ENCODE measurements at places on chromosomes 1 and 21. TPM values are rescaled to one million over a fixed set of nuclear protein-coding genes. Genes with fewer than 3 reads are reported as not detected.

DNA sequence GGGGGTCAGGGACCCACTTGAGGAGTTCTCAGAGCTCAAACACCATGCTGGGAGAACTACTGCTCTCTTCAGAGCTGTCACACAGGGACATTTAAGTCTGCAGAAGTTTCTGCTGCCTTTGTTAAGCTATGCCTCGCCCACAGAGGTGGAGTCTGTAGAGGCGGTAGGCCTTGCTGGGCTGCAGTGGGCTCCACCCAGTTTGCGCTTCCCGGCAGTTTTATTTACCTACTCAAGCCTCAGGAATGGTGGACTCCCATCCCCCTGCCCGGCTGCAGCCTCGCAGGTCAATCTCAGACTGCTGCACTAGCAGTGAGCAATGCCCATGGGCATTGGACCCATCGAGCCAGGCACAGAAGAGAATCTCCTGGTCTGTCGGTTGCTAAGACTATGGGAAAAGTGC lies 706.4 kb downstream of the LRRIQ3 start:
- no peak for DNase-seq

- DNase-seq, result peak; percentile 44
These were observed 48.6 kb downstream of the HIVEP3 start for GRCh38 chr1:41870076-41870562.

The PTGER3 gene
- total RNA-seq, result not detected

The FCAMR gene
- total RNA-seq, result not detected

The C1orf198 gene
- 6.9 TPM for total RNA-seq

The PYHIN1 gene
- total RNA-seq, result 8.5 TPM

All from activated CD8-positive, alpha-beta T cell treated with anti-CD3 and anti-CD28 coated beads for 36 hours (primary cell).